ENCODE measurements at places on chromosomes 13 and 19.
A peak's percentile ranks its signal among the peaks of the same experiment; 100 is the strongest.

DNA sequence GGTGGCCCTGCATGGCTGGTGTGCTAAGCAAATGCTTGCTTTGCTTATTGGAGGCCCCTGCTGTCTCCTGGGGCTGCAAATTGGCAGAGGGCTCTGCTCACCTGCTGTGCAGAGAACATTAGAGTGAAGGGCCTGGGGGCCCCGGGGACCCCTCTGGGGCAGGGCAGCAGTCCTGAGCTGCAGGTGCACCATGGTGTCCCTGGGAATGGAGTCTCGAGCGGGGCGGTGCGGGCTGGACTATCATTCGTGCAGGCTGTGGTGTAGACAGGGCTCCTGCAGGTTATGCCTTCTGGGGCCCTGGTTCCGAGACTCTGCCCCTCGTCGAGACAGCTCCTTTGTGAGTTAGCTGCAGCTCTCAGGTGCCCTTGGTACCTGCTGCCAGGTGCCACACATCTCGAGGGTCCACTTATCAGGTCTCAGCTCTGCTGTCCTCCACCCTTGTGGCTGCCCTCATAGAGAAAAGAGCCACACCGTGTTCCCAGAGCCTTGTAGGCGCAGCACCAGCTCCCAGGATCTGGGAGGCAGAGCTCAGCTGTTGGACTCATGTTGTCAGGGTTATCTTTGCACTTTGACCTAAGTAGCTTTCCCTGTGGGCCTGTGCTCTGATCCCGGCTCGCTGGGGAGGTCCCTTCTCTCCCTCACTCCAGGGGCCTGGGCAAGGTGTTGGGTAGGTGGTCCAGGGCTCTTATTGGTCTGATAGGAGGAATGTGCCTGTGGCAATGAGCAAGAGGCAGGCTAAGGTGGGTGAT is 58.0 kb upstream of the ZNF536 start:
- no peak for DNase-seq

- DNase-seq: no peak
Measured at GRCh38 chr19:42683917-42684513, 56.3 kb downstream of the PSG3 start.

GRCh38 chr19:9309974-9310446 is 372 bp upstream of the ZNF699 start:
- DNase-seq: peak; percentile 94

GRCh38 chr13:40060296-40061007 is 405.0 kb downstream of the COG6 start:
- DNase-seq: peak; percentile 64

DNA sequence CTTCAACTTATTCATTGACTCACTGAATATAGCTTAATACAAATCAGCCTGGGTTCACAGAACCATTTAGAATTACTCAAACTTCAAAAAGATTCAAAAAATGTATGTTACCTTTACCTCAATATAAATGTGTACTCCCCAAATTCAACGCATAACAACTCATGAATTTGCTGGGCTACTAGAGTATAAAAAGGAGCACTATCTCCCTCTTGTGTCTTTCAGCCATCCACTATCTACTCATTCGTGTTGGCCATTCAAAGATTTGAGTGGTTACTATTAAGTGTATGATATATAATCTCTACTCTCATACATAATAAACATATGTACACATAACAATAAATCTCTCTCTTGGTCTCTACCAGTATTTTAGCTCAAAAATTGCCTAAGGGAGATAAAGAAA is 20.3 kb downstream of the INTS6 start:
- DNase-seq: no peak

DNA sequence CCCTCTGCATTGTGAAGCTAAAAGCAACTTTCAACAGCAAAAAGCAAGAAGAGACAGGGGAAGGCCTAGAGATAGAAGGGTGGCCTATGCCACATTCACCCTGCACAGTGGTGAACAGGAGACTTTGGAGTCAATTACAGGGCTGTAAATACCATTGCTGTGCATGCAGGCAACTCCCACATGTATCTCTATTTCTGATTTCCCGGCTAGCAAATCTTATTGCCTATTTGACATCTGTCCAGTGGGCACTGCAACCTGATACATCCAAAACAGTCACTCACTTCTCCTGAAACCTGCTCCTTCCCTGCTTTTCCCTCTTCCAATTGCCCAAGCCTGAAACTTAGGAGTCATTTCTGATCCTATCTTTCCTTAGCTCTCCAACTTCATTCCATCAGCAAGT is 13.4 kb downstream of the RUBCNL start:
- DNase-seq: no peak

GRCh38 chr19:30221176-30221575 is 151.0 kb upstream of the ZNF536 start:
- DNase-seq: no peak
